ENCODE measurements at places on chromosomes 7 and 10.

DNA sequence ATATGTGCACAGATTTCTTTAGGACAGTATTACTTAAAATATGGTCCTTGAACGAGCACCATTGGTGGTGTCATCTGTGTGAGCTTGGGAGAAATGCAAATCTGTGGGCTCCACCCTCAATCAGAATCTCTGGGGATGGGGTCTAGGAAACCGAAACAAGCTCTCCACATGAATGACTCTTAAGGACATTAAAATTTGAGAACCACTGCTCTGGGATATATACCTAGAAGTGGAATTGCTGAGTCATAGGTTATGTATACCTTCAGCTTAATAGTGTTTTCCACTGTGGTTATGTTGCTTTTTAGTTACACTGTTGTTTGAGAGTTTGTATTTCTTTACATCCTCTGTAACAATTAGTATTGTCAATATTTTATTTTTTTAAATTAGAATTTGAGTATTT, 24.0 kb downstream of the ZNRF2 start:
- no peak for DNase-seq

DNA sequence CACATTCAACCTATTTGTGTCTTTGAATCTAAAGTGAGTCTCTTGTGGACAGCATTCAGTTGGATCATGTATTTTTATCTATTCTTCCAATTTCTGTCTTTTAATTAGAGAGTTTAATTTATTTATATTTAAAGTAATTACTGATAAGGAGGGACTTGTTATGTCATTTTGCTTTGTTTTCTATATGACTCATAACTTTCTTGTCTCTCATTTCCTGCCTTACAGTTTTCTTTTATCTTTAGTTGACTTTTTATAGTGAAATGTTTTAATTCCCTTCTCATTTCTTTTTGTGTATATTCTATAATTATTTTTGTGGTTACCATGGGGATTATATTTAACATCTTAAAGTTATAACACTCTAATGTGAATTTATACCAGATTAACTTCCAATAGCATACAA, 7.3 kb upstream of the ZNF518A start:
- DNase-seq, result no peak

- no peak for DNase-seq
These were observed 183.2 kb downstream of the CXCL12 start for GRCh38 chr10:44201656-44202055.

GRCh38 chr7:42445691-42446090, 208.7 kb upstream of the GLI3 start:
- DNase-seq, result no peak

DNA sequence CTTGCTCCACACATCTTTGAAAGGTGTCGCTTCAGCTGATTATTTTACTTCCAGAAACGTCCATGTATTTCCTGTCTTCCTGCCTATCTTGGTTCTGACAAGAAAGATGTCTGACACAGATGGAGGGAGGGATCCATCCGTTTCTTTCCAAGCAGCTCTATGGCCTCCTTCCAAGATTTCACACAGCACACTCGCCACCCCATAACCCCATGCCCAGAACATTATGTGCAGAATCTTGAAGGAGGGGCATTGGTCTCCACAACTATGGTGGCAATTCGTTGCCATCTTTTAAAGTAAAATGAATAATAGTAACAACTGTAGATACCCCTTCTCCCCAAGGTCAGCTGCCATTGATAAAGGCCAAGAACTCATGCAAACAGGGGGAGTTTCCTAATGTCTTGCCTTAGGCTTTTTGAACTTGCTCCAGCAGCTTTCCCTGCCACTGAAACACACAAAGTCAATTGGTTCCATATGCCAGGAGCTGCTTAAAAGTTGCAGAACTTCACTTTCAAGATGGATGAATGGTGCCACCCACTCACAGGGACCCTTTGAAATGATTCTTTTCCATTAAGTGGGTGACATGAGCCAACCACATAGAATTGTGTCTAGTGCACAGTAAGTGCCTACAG, 60.0 kb downstream of the VSTM4 start:
- DNase-seq, result no peak
